ENCODE measurements at places on chromosomes 1 and 21.

DNA sequence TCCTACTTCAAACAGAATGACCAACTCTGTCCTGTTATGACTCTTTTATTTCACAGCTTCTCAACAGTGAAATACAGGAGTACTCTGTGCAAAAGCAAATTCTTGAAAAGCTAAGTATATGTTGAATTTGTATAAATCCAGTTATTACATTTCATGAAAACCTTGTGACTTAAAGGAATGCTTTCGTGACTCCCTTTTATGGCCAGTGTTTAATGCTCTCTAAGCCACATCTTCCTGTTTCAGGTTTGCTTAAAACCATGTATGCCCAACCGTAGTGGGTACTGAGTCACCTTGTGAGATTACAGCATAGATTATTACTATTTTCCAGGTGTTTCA lies 40.2 kb upstream of the KIF1B start:
- no peak for DNase-seq

GRCh38 chr1:51644533-51645197 lies 27.8 kb downstream of the OSBPL9 start:
- no peak for DNase-seq

DNA sequence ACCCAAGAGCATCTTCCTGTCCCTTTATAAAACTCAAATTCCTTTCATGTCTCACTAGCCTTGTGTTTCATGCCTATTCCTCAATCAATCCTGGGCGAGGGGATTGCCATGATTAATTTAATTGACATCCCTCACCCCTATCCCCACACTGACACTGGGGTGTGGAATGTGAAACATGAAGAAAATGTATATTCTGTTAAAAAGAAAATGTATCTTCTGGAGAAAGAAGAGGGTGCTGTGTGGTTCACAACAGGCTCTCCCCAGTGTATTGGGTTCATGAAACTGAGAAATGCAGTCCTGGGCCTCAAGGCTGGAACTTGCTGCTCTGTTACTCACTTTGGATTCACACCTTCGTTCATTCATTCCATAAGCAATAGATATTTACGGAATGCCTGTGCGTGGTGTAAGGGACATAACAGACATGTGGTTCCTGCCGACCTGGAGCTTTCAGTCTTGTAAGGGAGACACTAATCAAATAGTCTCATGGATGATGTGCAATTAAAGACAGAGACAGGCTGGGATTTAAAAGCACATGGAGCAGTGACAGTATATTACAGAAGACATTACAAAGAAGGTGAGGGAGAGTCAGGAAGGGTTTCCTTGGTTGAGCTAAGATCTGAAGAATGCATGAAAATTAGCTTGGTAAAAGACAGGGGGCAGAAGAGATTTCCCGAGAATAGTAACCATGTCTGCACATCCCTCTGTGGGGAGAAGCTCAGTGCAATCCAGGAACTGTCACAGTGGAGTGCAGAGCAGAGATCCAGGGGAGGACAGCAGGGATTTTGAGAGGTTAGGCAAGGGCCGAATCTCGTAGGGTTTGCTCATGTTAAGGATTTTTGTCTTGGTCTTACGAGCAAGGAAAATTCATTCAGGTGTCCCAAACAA lies 32.1 kb downstream of the SERTAD4 start:
- no peak for DNase-seq

GRCh38 chr1:53765657-53766056 lies 26.7 kb upstream of the GLIS1 start:
- no peak for DNase-seq

GRCh38 chr1:91790392-91790791 lies 95.6 kb downstream of the TGFBR3 start:
- DNase-seq, result no peak

DNA sequence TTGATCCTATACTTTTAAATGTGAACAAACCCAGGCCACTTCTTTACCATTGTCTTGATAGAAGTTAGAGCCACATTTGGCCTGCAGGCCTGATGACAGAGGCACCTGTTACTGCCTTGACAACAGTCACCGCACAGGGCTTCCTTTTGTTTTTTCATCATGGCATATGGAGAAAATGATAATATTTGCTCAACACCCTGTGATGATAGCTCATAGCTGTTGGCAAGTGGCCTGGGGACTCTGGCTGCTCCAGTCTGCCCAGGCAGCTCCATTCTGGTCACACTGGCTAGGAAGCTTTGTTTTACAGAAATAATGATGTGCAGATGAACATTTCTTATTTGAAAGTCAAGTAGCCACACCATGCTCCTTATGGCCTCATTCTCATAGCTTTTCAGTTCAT lies 89.6 kb upstream of the GPR88 start:
- no peak for DNase-seq

GRCh38 chr1:29362764-29363163 lies 126.4 kb downstream of the PTPRU start:
- no peak for DNase-seq

GRCh38 chr1:8643542-8644536 lies 173.6 kb downstream of the RERE start:
- no peak for DNase-seq

DNA sequence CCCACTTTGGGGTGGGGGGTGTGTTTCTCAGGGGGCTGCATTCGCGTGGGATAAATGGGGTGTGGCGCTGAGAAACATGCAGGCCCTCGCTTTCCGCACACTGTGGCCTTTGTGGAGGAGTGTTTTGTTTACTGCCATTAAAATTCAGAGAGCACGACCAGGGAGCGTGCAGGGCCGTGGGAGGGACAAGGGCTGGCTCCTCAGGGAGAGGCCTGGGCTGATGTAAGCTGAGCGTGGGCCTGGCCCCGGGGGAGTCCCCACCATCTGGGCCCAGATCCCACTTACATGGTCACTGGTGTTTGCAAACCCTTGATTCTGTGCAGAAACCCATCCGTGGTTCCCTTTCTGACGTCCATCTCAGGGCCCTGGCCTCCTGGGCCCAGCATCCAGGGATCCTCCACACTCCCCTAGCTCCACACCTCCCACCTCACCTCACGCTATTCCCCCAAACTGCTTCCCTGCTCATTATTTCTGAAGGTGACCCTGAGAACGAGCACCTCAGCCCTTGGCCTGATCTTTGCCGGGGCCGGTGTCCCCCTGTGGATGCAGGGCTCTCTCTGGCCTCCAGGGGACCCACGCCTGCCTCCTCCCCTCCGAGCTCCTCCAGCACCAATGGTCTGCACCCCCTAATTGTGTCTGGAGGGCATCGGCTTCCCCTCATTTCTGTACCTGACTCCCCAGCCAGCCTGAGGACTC lies 92.5 kb upstream of the SIM2 start:
- no peak for DNase-seq

GRCh38 chr1:151816548-151817352 lies 11.5 kb upstream of the LINGO4 start:
- no peak for DNase-seq

GRCh38 chr1:67184838-67185421 lies 18.7 kb downstream of the IL23R start:
- no peak for DNase-seq

DNA sequence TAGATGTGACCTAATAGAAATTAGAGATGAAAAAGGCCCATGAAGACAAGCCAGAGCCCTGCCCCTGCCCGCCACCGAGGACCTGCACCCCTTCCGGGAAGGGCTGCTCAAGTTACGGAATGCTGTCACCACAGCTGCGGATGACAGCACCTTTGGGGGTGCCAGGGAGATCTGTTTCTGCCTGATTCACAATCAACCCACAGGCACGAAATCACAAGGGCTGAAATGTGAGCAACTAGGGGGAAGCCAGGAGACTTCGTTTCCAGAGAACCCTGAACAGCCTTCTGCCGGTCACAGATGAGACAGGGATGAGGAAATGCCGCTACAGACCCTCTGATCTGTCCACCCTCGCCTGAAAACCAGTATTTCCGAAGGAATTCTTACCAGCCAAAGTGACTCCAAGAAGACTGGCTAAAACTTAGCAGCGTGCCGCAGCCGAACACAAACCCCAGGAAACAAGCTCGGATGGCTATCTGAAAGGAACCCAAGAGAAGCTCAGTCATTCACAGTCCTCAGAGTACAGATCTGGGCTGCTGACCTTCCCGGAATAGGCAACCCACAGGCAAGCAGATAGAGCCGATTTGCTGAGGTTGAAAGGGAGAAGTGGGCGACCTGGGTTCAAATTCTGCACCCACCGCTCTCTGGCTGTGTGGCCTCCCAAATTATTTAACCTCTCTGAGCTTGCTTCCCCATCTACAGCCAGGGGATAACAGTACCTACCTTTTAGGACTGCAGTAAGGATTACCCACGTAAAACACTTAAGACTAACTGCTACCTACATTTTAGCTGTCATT lies 1.1 kb downstream of the ICMT start:
- DNase-seq, result no peak

DNA sequence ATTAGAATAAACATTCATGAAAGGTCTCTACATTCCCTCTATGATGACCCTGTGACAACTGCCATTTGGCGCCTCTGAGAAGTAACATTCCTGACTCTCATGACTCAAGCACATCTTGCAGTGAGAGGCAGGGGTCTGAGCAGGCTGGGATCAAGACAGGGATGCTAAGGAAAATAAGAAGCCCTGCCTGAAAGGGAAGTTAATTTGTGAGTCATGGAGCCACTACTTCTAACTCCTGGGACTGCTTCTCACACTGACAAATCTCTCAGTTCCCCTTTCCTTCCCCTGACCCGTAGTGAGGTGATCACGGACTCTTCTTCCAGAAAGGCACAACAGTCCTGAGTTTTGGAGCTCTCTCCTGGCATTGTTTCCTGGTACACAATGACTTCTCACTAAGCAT lies 231.9 kb downstream of the TNR start:
- DNase-seq, result no peak

DNA sequence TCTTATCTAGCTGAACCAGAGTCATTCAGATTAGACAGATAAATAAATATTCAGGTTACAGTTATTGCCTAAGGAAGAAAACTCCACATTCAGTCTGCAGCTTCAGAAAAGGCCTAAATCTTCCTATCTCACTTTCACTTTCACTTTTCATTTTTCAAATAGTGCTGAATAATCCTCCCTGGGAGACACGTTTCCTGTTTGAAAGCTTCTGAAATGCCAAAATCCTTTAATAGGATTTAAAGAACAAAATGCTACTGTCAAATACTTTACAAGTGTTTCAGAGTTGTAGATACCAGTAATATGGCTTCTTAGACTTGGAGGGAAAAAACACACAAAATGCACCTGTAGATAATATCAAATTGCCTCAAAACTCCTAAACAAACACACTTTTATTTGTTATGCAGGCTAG lies 3.9 kb downstream of the PSMB2 start:
- no peak for DNase-seq

DNA sequence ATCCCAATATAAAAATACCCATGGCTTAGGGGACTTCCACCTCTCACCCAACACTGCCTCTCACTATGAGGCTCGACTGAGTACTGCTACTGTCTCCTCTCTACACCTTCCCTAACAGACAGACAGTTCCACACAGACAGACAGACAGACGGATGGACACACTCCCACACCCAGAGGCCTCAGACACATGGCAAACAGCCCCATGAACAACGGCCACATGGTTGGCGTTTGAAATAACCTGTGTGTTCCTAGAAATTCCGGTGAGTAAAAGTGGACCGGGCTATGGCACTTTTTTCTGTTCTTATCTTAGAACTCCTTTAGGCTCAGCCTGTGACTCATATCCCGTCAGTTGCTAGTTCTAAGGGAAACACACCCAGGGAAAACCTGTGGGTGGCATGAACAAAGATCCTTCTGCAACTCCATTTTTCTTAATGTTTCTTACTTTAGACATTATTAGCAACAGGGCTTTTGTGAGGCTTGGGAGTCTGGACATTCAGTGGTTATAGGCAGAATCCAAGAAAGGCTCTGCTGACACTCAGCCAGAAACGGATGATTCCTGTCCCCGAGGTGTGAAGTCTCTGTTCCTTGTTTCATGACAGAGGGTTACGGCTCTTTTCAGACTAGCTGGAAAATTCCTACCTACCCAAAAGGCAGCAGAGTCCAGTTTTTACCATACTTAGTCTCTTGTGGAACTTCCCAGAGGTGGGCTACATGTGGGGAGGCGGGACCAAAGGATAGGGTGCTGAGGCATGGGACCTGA lies 90.5 kb upstream of the TLR5 start:
- DNase-seq, result peak; percentile 13

GRCh38 chr1:35668506-35668905 lies 27.2 kb upstream of the PSMB2 start:
- no peak for DNase-seq

DNA sequence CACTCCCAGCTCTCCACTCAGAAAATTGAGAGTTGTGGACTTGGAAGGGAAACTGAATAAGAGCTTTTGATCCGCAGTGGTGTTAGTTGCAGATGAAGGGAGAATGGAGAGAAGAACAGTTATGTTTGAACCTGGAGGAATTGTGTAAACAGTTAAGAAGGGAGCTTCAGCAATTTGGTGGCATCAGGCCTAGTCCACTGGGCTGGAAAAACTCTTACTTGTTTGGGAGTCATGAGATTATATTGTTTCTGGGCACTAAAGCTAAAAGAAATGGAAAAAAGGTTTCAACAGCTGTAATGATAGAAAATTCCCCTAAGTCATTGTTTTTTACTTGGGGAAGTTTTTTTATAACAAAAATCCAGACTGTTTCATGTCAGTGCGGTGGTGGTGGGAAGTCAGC lies 256.1 kb upstream of the C1orf87 start:
- DNase-seq, result no peak

DNA sequence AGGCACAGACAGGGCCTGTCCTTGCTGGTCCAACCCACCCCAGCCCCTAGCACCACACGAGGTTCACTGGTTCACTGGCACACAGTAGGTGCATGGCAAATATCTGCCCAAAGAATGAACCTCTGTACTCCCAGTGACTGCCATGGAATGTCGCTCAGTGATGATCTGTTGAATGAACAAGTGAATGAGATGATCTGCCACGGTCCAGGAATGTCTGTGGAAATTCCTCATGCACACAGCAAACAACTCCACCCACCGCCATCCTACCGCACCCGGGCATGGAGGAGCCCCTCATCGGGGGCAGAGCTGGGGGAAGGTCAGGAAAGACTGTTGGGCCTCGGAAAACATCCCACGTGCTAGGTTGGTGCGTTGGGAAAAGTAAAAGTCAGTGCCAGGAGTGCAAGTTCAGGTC lies 1.7 kb downstream of the HSPG2 start:
- DNase-seq, result no peak

GRCh38 chr1:109730666-109731065 lies 10.2 kb downstream of the GSTM3 start:
- no peak for DNase-seq

GRCh38 chr1:245872475-245872874 lies 634.6 kb downstream of the SMYD3 start:
- DNase-seq, result no peak

GRCh38 chr1:91604632-91605031 lies 104.0 kb downstream of the CDC7 start:
- no peak for DNase-seq

- DNase-seq, result no peak
Measured at GRCh38 chr1:67960766-67961165, 89.7 kb downstream of the DIRAS3 start.

- DNase-seq, result no peak
Measured at GRCh38 chr21:29230551-29231261, 68.0 kb upstream of the BACH1 start.

GRCh38 chr1:90989990-90990389 lies 31.8 kb downstream of the ZNF644 start:
- DNase-seq, result no peak

- no peak for DNase-seq
Measured at GRCh38 chr1:29963946-29964345, 727.6 kb downstream of the PTPRU start.
